ENCODE measurements at places on chromosomes 2 and 18.

- DNase-seq: no peak
Observed at GRCh38 chr2:98512699-98513098, 68.0 kb downstream of the INPP4A start.

GRCh38 chr2:31402388-31402787, 12.2 kb downstream of the XDH start:
- no peak for DNase-seq

- DNase-seq: no peak
Observed at GRCh38 chr2:240561325-240561971, 1.3 kb downstream of the DUSP28 start.

GRCh38 chr2:46126571-46126970, 170.6 kb upstream of the EPAS1 start:
- DNase-seq: no peak

- DNase-seq: no peak
Observed at GRCh38 chr2:66824926-66825325, 390.0 kb downstream of the MEIS1 start.

DNA sequence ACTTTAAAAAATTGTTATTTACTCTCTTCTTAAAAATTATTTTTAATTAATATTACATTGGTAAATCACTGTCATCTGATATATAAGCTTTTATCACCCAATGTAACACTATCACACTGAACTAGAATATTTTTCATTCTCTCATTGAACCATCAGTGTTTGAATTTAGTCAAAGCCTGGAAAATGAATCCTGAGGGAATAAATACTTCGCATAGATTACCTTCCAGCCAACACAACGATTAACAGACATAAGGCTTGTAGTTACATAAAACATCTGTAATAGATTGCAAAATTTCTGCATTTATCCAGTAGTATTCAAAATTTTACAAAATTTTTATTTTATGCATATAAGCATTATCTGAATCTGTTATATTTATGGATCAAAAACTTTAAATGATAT, 314.9 kb downstream of the ERBB4 start:
- DNase-seq: no peak

GRCh38 chr2:39433586-39434195, 3.4 kb downstream of the MAP4K3 start:
- DNase-seq: no peak

- no peak for DNase-seq
Observed at GRCh38 chr2:207772844-207773205, 3.1 kb upstream of the FZD5 start.

DNA sequence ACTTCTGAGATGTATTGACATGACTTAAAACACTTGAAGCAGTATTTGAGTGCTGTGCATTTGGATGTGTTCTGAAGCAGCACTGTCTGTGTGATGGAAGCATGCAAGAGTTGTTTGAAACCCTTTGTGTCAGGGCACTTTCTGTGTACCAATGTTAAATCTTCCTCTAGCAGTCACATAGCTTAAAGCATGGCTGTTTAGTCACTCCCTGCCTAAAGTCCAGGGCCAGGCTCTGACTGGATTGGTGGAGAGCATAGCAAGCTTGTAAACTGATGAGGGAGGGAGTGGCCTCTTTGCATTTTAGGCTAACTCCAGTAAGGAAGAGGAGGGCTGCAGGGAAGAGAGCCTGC, 73.5 kb downstream of the MYO1B start:
- DNase-seq: peak; percentile 39

- no peak for DNase-seq
Observed at GRCh38 chr2:234632527-234633391, 135.9 kb upstream of the ARL4C start.

DNA sequence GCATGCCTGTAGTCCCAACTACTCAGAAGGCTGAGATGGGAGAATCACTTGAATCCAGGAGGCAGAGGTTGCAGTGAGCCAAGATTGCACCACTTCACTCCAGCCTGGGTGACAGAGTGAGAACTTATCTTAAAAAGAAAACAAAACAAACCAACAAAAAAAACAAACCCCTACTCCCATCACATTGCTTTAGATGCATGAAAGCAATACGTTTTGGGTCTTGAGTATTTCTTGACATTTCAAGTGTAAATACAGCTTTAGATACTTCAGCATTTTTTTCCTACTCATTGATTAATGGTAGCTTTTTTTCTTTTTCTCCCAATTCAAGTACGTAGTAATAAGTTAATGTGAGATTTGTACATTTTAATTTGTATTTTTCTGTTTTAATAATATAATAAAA, 20.3 kb downstream of the RASGRP3 start:
- DNase-seq: no peak

GRCh38 chr2:181407171-181407570, 50.0 kb upstream of the ITGA4 start:
- DNase-seq: no peak

DNA sequence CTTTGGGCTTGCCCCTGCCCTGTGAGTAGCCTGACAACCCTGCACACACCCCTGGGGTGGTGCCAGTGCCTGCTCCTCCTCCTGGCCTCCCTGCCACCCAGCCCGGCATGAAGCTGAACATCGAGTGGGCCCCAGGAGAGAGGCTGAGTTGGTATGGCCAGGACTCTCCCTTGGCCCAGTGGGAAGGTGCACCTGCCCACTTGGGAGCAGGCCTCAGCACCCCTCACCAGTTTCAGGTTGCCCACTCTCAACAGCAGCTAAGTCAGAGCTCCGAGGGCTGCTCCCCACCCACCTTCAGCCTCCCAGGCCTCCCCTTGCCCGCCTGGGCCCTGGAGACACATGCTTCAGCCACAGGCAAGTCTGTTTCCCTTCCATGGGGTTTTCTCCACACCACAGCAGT, 203.1 kb downstream of the KLHL29 start:
- no peak for DNase-seq

DNA sequence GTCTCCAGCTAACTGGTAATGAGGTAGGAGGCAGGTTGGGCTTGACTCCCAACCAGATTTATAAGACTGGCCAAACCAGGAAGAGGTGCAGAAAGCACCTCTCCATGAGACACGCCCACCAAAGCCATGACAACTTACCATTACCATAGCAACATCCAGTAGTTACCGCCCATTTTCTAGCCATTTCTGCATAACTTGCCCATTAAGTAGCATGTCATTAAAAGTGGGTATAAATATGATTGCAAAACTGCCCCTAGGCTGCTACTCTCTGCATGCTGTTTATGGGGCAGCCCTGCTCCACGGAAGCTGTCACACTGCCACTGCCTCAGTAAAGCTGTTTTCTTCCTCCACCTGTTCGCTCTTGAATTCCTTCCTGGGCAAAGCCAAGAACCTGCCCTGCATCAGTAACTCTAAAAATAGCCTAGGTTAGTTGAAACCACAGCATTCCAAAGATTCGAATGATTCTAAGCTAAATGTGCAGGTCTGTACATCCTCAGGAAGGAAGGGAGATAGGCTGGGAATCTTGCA, 131.9 kb downstream of the ATL2 start:
- no peak for DNase-seq

DNA sequence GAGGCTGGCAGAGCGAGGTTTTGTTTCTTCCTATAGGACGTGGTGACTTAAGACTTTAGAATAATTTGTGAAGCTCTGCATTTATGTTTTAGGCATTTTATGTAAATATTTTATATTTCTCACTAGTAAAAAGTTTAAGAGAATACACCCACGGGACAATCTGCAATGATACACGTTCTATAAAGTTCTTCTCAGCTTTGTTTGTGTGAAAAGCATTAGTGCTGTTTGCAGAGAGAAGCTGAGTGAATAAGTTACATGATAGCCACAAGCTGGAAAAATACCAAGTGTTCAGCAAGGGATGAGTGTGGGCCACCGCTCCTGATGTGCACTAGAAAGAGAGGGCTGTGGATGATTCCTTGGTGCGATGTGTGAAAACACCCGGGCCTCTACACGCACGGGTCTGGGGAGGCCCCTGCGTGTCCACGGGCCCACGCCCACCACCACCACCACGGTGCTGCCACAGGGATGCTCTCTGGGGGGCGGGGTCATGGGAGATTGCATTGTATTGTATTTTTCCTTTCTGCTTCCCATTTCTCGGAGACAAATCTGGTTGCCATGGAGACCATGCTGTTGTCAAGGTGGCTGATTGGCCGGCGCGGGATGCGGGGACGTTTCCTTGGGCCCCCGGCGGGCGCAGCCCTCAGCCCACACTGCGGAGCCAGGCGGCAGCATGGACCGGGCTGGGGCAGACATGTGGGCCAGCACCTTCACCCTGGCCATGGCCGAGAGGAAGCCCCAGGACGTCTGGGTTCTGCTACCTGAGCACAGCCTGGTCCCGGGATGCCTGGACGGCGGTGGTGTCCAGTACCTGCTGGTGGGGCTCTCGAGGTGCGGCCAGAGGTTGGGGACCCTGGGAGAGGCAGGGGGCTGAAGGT, at the start of gene RTP5:
Gene RTP5, plus strand, starts transcription at position 643 of the 875 bp plus-strand sequence. Its CDS starts 28 bp downstream, at position 671.
- DNase-seq: peak; percentile 8

DNA sequence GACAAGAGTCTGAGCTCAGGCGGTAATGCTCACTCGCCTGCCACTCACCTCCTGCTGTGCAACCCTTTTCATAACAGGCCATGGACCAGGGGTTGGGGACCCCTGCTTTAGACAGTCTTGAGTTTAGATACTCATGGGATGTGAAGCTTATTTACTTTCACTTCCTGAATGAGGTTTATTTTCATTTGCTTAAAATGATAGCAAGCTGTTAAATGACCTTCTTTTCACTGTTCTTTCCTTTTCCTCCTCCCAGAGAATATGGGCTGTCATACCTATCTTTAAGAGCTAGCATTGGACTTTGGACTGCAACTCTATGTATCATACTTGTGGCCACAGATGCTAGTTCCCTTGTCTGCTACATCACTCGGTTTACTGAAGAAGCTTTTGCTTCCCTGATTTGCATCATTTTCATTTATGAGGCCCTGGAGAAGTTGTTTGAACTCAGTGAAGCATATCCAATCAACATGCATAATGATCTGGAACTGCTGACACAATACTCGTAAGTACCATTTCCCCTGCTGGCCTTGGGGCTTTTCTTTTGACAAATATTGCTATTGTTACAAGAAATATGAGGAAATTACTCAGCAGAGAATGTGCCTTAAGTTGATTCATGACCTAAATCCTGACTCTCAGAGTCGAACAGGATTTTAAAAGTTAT, 168.5 kb downstream of the DPP4 start:
- no peak for DNase-seq

DNA sequence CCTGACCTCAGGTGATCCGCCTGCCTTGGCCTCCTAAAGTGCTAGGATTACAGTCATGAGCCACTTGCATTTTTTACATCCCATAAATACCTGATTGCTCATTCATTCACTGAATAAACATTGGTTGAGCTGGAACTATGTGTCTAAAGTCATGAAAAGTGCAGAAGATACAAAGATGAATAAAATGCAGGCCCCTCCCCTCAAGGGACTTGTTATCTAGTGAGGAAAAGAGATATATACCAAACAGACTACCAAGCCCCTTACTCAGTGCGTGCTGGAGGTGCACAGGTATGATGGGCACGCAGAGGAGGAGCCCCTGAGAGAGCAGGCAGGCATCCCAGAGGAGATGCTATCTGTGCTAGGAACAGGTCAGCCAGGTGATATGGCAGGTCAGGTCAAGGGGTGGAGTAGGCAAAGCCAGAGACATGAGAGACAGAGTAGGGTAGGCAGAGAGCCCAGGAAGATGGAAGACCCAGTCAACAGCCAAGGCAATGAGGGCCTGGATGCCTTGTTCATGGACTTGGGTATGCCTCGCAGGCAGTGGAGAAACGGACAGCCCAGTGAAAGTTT, 7.7 kb downstream of the FHL2 start:
- DNase-seq: no peak

DNA sequence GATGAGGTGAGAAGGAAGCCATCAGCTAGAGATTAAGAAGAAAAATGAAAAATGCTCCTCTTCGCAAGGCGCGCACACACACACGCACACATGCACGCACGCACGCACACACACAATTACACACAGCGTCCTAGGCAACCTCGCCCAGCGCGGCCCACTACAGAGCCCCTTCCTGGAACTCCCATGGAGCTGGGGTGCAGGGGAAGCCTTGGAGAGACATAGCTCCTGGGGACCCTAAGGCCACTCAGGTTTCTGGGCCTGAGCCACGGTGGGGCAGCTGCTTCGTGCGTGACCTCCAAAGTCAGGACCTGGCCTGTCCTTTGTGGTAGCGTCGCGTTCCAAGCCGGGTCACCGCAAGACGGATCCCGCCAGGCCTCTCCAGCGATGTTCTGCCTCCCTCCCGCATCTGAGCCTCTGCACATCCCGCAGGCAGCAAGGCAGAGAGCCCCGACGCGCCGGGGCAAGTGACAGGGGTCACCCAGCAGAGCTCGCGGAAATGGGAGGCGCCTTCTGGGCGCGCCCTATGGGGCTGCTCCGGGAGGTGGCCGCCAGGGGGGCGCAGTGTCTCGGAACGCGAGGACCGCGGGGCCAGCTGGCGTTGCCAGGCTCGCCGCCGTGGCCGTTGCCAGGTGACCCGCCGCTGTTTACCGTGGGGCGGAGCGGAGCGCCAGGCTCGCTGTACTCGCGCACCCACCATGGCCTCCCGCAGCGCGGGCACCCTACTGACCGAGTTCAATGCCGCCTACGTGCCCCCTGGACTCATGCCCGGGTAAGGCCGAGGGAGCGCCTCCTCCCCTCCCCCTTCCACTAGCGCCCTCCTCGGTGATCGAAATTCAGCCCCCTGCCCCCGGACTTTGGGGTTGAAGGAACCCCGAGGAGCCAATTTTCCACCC, 79.0 kb downstream of the CIB4 start:
- peak; percentile 91 for DNase-seq

DNA sequence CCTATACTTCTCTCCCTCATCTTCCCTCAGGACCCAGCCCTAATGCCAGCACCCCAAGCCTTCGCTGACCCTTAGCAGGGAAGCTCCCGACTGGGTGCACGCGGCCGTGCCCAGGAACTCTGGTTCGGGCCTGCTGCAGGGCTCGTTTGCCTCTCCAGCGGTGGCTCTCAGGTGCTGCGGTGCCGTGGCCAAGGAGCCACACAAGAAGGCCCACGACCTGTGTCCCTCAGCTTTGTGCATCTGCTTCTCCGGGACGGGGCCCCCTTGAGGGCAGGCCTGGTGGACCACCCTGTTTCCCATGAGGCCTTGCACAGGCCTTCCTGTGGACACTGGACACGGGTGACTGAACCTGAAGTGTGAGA, 17.7 kb downstream of the BOK start:
- DNase-seq: no peak

GRCh38 chr2:176758426-176758825, 454.2 kb upstream of the HNRNPA3 start:
- DNase-seq: no peak

DNA sequence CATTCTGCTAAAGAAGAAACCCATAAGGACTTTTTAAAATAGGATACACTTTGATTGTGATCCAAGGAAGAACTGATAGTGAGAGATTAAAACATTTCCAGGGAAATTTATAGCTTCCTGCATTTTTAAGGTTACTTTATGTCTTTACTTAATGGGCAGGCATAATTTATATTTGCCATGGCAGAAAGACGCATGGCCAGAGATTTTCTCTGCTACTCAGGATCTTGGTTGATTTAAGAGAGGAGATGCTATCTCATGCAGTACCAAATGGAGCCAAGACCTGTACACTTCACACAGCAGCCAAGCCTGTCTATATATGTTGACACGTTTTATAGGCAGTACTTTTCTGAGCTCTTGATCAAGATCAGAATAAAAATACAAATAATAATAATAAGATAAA, 60.9 kb upstream of the NT5C1B start:
- DNase-seq: no peak

GRCh38 chr2:86072271-86072858, 33.3 kb downstream of the POLR1A start:
- no peak for DNase-seq

- no peak for DNase-seq
Observed at GRCh38 chr2:187299122-187299906, 148.7 kb downstream of the CALCRL start.

- DNase-seq: no peak
Observed at GRCh38 chr2:26238311-26238958, 6.0 kb downstream of the HADHA start.

GRCh38 chr2:28399956-28400355, 7.3 kb downstream of the FOSL2 start:
- DNase-seq: no peak

GRCh38 chr2:164700390-164700789, 79.1 kb upstream of the GRB14 start:
- DNase-seq: no peak

All from BE2C (cell line).